ENCODE measurements at places on chromosomes 1 and 21. TPM values are rescaled to one million over a fixed set of nuclear protein-coding genes. Genes with fewer than 3 reads are reported as not detected.

GRCh38 chr21:38179511-38179910 is 77.3 kb upstream of the KCNJ15 start:
- no peak for DNase-seq

SELE gene
- 0.92 TPM for total RNA-seq

- peak; percentile 71 for DNase-seq
Observed at GRCh38 chr1:94707321-94708298, 112.5 kb upstream of the SLC44A3 start.

RIMS3 gene
- total RNA-seq: 0.92 TPM

- DNase-seq: no peak
Observed at GRCh38 chr1:48114596-48115382, 107.7 kb upstream of the SLC5A9 start.

GRCh38 chr1:48205522-48205921 is 17.0 kb upstream of the SLC5A9 start:
- DNase-seq: no peak

GRCh38 chr1:170218257-170218650 is 72.5 kb downstream of the NTMT2 start:
- no peak for DNase-seq

- DNase-seq: no peak
Observed at GRCh38 chr1:116408193-116408592, 35.1 kb downstream of the ATP1A1 start.

HRNR gene
- total RNA-seq: not detected

GRCh38 chr1:92832537-92833114 is 786 bp downstream of the RPL5 start:
- DNase-seq: no peak

DNA sequence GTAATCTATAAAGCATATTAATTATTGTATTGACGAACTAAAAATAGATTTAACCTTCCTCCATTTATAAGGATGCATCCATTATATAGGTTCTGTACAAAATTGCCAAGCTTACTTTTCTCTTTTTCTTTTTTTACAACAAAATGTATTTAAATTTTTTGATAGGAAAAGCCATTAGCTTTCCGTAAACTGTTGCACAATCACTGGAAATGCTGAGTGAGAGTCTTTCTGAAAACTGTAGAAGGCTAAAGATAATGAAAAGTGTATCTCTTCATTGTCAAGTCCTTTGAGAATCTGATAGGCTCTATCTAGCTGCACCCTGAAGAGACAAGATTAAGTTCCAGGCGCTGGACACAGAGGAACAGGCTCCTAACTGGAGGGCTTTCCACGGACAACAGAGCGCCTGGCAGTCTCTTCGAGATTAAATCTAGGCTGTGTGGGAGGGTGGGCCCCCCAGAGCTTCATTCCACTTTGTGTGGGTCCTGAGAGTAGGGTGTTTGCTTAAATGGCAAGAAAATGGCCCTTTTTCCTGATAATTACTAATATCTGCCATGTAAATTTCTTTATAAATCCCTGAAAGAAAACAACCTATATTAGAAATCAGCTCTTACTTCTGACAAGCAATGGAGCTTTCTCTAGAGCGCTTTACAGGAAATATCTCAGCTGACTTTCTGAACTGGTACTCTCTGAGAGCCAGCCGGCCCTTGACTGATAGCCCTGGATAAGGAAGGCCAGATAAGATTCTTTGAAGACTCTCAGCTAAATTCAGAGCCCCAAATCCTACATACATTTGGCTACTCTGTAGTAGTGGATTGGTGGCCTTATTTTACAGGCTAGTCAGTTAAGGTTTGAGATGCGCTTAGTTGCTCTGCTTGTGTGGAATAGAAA is 108.3 kb downstream of the FMN2 start:
- no peak for DNase-seq

OR2L2 gene
- 0.05 TPM for total RNA-seq

- no peak for DNase-seq
Observed at GRCh38 chr1:30450148-30450817, 273.1 kb downstream of the MATN1 start.

DNA sequence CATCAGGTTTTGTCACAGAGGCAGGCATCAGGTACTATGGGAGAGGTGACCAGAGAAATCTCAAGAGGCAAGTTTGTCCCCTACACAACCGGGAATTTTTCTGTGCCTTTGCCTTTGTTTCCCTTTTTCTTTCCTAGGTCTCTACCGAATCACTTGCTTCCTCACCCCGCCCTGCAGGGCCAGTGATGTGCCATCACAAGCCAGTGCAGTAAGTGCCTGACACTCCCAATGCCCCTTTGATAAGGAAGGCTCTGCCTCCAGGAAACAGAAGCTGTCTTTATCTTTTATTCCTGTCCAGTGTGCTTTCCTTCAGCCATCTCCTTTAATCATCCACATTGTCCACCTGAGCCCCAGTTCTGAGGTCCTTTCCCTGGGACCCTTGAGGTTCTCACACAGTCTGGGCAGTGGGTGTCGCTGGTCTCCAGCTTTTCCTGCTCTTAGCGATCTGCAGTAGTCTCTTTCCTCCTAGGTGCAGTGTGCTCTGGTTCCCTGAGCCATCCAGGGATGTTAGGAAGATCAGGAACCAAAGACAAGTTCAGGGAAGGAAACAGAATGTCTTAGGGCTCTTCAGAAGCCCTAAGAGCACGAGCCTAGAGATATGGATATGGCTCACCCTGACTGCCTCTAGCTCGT is 36.6 kb downstream of the GJA5 start:
- peak; percentile 54 for DNase-seq

DNA sequence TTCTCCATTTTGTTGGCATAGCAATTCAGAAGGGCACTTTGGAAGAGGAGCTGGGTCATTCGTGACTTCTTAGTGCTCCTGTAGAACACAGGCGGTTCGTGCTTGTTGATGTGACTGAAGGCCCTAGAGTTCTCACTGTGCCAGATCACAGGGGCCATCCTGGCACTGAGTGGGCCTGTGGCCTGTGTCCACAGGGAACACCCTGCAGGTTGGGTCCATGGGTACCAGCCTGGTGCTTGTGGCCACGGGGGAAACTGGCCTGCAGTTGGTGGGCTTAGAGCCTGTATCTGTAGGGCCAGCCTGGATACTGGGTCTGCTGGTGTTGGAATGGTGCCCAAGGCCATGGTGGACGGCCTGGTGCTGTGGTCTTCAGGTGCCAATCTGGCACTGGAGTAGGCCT is 9.2 kb downstream of the OR2G3 start:
- DNase-seq: no peak

- DNase-seq: no peak
Observed at GRCh38 chr1:223708001-223708359, 4.4 kb upstream of the CAPN2 start.

BTG2 gene
- 41.3 TPM for total RNA-seq

CD2 gene
- 1.7 TPM for total RNA-seq

DDR2 gene
- total RNA-seq: 26.1 TPM

HCRTR1 gene
- total RNA-seq: 0.67 TPM

DNA sequence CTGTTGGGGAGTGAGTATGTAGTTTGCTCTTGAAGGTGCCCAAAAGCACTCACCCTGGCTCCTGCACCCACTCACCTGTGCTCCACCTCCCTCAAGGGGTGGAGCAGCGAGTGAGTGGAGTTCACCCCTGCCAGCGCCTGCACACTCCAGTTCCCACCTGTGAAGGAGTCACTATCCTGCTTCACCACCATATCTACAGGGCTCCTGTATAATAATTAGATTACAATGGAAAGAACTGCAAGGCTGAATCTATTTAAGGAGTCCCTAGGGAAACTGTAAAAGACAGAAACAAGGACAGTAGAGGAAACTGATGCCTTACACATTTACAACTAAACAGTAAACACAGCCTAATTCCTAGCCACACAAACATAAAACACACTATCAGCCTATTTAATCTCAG is 4.1 kb downstream of the DNAI4 start:
- DNase-seq: no peak

DNA sequence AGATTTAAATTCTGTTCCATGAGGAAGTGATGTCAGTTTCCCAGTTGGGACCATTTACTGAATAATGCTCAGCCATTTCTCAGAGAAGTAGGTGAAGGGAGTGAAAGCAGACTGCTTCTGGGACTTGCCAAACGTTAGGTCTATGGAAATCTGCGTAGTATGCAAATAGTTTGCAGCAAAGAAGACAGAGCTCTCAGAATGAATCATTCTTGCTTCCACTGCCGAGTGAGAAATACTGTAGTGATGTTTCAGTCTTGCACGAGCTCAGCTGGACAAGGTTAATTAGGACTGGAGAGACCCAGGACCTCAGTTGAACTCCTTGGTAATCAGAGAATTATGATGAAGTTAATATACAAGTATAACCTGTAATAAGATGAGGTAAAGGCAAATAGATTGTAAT is 317.7 kb upstream of the DAB1 start:
- DNase-seq: no peak

DNA sequence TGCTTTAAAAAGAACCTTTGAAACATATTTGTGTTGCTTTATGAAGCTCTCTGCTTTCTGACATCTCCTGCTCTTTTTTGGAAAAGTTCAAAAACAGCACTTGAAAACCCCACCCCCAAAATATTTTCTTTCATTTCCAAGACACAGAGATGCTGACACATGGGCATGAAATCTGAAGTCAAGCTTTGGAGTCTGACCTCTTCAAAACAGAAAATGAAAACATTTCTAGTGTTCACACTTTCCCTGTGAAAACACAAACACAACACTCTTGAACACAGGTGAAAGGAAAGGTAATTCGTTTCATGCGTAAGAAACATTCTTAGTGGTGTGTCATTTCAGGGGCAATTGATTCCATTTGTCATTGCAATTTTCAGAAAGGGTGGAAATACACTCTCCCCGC is 10.8 kb downstream of the NGF start:
- DNase-seq: no peak

DNA sequence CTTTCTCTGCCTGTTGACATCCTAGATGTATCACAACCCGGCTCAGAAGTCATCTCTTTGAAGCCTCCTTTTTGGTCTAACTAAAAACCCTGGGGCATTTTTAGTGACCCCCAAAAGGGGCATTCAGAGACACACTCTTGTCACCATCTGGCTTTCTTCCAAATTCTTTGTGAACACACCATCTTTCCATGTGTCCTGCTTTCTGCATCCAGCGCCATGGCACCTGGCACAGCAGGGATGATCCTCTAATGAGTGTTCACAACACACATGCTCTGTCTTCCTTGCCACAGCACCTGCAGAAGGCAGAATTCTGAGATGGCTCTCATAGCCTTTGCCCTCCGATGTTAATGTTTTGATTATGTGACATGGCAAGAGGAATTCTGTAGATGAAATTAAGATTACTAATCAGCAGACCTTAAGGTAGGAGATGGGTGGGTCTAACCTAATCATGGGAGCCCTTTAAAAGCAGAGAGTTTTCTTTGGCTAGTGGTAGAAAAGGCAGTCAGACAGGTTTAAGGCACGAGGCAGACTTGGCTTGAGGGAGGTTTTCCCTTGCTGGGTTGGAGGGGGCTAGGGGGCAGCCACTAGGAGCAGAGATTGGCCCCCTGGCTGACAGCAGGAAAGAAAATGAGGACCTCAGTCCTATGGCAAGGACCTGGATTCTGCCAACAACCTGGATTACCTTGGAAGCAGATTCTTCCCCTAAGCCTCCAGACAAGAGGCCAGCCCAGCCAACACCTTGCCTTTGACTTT is 4.9 kb upstream of the TMEM61 start:
- DNase-seq: no peak

- DNase-seq: no peak
Observed at GRCh38 chr1:26257222-26257621, 22.7 kb upstream of the SH3BGRL3 start.

GRCh38 chr1:199453723-199454122 is 573.8 kb upstream of the NR5A2 start:
- no peak for DNase-seq

DNA sequence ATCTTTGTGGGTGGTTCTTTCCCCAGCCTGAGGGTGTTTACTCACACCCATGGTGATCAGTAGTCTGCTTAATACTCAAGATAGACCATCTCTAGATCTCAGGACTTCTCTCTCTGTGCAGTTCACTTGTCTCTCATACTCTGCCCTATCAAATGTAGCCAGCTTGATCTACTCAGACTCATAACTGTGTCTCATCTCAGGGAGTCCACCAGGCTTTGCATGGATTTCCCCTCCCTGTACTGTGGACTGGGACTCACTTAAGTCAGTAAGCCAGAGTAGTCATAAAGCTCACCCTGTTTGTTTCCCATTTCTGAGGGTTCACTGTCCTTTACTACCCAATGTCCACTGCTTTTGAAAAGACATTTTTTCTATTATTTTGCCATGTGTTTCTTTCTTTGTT is 41.8 kb downstream of the LYPLAL1 start:
- no peak for DNase-seq

DNA sequence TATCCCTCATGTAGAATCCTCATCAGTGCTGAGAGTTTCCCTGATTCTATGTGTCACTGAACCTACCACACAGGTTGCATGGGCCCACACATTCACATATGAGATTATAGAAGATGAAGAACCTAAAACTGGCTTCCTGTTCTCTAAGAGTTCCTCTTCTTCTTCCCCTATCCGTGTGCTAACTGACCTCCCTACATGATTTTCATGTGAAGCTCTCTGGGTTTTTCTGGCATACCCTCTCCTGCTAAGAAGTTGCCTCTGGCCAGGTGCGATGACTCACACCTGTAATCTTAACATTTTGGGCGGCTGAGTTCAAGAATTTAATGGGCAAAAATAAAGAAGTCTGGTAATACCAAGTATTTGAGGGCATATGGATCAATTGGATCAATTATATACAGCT is 5.5 kb upstream of the CD244 start:
- DNase-seq: no peak

GRCh38 chr1:113233441-113233840 is 156.9 kb upstream of the MAGI3 start:
- no peak for DNase-seq

AMY1A gene
- not detected for total RNA-seq

SHISAL2A gene
- not detected for total RNA-seq

DNA sequence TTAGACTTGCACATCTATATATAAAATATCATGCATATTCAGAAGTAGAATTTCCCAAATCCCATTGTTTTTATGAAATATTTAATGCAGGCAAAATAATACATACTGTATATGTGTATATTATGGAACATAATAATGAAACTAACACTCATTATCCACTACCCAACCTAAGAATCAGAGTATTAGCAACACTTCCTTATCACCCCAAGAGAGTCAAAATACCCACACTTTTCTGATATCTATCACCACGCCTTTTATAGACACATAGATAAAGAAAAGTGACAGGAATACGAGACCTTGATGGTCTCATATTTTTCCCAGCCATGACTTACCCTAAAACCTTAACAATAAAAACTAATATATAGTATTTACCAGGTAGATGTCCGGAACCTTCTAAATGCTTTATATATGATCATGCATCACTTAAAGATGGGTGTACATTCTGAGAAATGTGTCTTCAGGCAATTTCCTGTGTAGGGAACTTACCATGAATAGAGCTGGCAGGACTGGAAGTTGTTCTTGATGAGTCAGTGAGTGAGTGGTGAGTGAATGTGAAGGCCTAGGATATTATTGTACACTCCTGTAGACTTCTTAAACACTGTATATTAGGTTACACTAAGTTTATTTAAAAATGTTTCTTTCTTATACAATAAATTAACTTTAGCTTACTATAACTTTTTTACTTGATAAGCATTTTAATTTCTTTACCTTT is 45.5 kb downstream of the TNFSF4 start:
- no peak for DNase-seq

GRCh38 chr1:235342039-235342438 is 13.7 kb downstream of the GGPS1 start:
- no peak for DNase-seq

MCOLN3 gene
- total RNA-seq: 0.72 TPM

CDK18 gene
- 209 TPM for total RNA-seq

GRCh38 chr1:5950994-5951785 is 41.0 kb downstream of the NPHP4 start:
- no peak for DNase-seq

C1orf53 gene
- total RNA-seq: 4.9 TPM

Measured in left ventricle myocardium superior (tissue), 1 donor.